Stimulated activated CD8-positive, alpha-beta memory T cell treated with anti-CD3 and anti-CD28 coated beads, Interleukin-4, amount 100 ng/mL, for 48 hours (primary cell): ENCODE measurements at places on chromosomes 3 and 15.
A peak's percentile ranks its signal among the peaks of the same experiment; 100 is the strongest.

- no peak for DNase-seq
These were observed 50.7 kb upstream of the SPATA12 start for GRCh38 chr3:57009802-57010201.

- DNase-seq = no peak
These were observed 5.8 kb downstream of the ITGA11 start for GRCh38 chr15:68426116-68426515.

- DNase-seq = no peak
These were observed 189.9 kb downstream of the LPP start for GRCh38 chr3:188343894-188344293.

GRCh38 chr3:40309925-40310695, 603 bp downstream of the EIF1B start:
- DNase-seq = peak; percentile 58

DNA sequence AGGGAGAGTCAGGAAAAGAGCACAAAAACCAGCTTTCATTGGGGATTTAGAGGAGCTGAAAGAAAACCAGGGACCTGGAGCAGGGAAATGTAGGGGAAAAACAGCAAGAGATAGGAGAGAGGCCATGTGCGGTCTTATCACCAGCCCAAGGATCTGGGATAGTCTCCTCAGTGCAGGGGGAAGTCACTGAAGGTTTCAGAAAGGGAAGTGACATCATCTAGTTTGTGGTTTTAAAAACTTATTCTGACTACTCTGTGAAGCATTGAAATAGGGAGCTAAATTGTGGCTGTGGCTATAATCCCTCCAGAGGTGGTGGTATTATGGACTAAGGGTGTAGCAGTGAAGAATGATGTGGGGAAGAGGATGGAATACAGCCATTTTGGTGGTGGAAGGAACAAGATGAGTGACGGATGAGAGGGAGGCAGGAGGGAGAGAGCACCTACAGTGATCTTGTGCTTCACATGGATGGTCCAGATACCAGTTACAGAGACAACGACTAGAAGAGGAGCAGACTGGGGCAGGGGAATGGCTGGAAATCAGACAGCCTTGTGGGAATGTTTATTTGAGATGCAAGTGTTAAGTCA, 72.7 kb downstream of the HMG20A start:
- DNase-seq = no peak

DNA sequence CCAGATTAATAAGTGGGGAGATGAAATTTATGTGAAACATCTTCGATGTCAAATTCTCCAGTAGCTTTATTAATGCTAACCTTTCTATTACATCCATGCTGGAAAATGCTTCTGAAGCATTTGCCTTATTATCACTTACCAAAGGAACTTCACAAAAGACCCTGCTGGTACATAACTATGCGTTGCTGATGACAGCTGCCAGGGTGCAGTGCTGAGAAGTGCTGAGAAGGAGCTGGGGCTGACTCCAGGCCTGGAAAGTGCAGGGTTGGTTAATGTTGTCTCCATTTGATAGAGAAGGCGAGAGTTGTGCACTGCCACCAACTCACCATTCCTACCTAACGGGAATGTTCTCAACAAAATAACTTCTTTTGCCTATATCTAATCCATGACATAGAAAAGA, 736.0 kb upstream of the NR2F2 start:
- no peak for DNase-seq

DNA sequence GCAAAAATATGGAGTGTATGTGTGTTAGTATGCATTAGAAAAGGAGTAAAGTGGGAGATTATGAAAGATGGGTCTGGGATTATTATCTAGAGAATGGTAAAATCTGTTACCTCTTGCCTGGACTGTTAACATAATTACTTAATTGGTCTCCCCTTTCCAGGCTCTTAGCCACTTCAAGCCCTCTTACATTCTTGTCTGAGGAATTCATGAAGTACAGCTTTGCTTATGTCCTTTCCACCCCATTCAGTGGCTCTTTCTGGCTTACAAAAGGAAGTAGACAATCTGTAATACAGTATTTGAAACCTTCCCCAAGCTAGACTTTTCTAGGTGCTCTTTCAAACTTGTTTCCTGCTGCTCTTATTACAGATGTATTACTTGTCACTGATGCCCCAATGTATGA, 129.8 kb downstream of the MBNL1 start:
- no peak for DNase-seq

DNA sequence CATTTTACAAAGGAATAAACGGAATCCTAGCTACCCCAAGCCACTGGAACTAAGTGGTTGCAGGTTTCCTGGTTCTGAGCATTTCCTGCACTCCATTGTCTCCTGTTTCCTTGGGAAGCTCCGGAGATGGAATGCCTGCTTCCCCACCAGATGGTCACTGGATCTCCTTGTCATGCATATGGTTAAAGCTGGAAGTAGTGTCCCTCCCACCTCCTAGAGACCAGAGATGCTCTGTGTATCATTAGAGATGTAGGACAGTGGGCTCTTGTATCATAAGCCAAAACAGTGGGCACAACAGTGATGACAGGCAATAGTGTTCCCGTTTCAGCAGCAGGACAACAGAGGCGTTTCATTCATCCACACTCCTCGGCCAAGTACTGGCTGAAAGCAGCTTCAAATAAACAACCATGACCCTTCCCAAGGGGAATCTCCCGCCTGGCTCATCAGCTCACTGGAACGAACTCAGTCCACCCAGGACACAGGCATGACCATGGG, 136.2 kb upstream of the EIF1B start:
- DNase-seq = no peak

GRCh38 chr3:70550723-70551319, 238.4 kb upstream of the MDFIC2 start:
- DNase-seq = peak; percentile 87

- no peak for DNase-seq
These were observed 20.6 kb downstream of the CCDC13 start for GRCh38 chr3:42752441-42752840.

DNA sequence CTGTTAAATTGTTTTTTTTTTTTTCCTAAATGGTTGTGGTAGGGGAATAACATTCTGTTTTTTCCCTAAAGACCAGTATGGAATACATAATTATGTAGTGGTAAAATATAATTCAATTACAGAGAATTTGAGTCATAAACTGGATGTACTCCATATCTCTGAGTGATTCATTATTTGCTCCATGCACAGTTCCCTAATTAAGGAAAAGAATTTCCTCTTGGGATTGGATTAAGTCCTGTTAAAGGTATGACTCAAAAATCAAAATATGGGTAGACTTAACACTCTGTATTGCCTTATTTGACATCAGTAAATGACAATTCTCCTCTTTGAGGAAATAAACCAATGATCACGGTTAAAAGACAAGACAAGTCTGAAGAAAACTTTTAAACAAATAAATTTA, 78.0 kb upstream of the KCNH8 start:
- DNase-seq = no peak

- no peak for DNase-seq
These were observed 121.3 kb upstream of the IL12A start for GRCh38 chr3:159867372-159867771.

DNA sequence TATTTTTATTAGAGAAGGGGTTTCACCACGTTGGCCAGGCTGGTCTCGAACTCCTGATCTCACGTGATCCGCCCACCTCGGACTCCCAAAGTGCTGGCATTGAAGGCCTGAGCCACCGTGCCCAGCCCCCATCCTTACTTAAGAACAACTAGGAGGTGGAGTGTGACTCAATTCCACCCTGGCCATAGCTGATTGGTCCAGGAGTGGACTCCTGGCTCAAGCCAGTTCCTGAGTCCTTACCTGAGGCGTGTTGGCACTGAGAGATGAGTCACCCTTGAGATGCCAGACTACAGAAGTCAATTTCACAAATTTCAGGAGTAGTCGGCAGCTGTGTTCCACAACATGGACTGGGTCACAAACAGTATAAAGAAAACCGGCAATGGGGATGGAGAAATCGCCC, 124.2 kb downstream of the SHQ1 start:
- no peak for DNase-seq

- DNase-seq = no peak
These were observed 170.0 kb downstream of the SEMA6D start for GRCh38 chr15:47887241-47887800.

DNA sequence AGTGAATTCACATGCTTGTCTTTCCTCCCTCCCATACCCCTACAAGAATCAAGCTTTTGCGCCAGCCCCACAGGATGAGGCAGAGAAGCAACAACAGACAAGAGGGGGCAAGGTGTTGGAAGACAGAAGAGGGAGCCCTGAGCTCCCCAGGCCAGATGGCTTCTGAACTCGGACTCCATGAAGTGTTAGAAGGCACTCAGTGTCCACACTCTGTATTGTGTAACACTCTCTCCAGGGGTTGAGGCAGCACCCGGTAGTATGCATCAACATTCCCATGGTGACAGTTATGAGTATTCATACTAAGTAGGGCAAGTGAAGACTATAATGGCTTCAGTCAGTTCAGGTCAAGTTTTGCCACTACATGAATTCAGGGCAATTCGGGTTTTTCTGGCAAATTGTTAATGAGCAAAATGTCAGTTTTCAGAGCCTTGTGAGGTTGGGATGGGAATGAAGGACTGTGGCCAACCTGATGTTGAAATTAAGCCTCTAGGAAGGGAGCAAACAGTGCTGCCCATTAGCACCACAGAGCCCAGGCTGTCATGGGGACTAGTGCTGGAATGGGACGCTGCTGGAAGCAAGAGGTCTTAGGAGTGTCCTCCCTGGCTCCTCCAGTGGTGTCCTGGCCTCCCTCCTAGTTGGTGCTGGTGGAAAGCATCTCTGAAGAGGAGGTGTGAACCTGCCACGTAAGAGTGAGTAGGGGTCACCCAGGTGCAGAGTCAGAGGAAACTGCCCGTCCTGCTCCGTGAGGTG, 79.4 kb downstream of the KLF15 start:
- peak; percentile 13 for DNase-seq

DNA sequence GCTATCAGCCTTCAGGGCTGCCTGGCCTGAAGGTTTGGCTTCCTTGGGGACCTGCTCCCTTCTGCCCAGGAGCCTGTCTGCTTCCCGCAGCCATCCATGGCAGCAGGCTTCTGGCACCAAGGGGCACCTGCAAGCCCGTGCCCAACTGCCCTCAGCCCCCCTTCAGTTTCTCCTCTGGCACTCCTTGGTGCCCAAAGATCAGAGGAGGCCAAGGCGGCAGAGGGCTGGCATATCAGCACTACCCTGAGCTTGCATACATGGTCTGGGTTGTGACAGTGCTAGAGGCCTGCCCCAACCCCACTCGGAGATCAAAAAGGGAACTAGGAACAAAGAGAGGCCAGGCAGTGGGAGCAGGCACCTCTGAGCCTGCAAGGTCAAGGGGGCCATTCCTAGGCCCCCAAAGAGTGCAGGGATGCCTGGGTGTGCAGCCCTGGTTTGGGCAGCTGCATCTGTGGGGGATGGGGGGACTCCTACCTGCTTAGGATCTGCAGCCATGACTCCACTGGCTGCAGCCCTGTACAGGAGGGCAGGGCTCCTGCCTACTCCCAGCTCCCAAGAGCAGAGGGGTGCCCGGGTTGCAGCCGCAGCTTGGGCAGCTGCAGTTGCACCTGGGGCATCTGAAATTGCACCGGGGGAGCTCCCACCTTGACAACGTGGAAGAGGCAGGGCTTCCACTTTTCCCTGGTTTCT, 76.2 kb upstream of the TP63 start:
- no peak for DNase-seq

DNA sequence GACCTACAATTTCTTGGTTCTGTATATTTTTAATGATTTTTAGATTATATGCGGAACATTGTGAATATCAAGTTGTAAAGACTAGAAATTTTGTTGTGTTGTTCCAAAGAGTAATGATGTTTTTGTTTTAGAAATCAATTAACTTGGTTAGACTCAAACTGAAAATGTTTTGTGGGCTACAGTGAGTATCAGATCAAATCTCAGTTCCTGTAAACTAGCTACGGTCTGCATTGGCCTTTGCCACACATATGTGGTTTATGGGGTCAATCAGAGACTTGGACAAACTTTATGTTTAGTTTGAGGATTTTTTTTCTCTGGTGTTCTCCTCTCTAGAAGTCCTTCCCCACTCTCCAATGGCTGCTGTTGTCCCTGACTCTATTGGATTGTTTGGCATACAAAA, 308.0 kb upstream of the THRB start:
- DNase-seq = no peak

DNA sequence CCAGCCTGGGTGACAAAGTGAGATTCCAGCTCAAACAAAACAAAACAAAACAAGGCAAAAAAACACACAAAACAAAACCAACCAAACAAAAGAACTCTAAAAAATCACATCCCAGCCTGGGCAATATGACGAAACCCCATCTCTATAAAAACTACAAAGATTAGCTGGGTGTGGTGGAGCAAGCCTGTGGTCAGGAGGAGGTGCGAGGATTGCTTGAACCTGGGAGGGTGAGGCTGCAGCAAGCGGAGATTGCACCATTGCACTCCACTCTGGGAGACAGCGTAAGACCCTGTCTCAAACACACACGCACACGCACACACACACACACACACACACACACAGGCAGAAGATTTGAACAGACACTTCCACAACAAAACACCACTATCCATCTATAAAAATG, 99.6 kb downstream of the SHQ1 start:
- DNase-seq = no peak

GRCh38 chr3:83454353-83454752, 1504.4 kb upstream of the CADM2 start:
- DNase-seq = no peak

DNA sequence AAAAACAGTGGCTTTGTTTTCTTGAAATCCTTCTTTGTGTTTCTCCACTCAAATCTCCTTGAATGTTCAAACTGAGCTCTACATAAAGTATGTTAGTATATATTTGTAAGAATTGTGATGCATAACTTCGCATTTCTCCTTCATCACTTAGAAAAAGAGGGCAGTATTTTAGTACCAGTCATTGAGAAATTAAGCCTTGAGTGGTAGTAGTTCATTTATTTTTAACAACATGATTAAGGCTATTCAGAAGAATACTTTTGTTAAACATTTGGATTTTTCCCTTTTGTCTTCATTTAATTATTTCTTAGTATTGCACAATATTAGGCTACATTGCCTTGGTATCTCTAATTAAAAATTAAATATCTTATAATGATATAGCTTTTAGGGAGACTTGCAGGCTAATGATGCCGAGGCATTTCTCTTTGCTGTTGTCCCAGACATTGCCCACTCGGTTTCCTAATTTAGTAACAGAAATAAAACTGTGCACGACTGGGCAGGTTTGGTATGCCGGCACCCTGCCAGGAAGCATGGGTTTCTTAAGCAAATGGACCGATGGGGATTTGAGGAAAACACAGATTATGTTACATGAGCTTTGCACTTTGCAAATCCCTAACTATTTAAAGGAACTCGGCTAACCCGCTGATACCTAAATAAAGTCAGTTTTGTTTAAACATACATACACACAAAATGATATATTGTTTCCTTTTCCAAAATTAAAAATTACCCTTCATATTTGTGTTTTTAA, 54.7 kb downstream of the LRRC28 start:
- no peak for DNase-seq

DNA sequence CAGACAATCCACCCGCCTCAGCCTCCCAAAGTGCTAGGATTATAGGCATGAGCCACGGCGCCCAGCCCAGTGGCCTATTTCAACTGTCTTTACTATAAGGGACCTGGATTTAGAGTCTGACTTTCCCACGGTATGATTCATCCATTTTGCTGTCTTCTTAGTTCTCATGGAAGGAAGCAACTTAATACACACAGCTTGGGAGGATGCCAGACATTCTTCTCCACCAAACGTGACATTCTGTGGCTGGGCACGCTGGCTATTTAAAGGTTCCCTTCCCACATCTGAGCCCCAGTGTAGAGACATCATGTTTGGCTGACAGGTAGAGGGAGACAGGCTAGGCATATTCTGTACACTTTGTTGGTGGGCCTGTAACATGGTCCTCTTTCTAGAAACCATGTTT, 26.2 kb downstream of the FAM43A start:
- no peak for DNase-seq

GRCh38 chr15:56950979-56951378, 32.5 kb downstream of the TCF12 start:
- no peak for DNase-seq

- no peak for DNase-seq
These were observed 6.0 kb downstream of the KLF13 start for GRCh38 chr15:31332681-31333071.
